ENCODE measurements at places on chromosomes 6 and 20.

DNA sequence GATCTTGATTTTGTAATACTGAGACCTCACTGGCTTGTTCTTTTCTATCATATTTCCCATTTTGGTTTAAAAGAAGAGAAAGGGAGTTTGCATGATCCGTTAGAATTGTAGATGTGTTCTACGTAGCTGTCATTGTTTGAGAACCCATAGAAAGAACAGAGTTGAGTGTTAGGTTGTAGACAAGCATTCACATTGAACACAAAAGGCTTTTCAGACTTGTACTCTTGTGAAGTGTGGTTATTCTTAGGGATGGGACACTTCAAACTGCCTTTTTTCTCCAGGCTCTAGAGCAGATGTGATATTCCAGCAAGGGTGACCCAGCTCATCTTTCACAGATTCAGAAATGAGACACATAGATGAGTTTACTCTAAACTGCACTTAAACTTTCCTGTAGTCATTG lies 19.9 kb downstream of the FOXO3 start:
- no peak overlapping the region for H3K27ac ChIP-seq
- H3K4me3 ChIP-seq = no peak overlapping the region

DNA sequence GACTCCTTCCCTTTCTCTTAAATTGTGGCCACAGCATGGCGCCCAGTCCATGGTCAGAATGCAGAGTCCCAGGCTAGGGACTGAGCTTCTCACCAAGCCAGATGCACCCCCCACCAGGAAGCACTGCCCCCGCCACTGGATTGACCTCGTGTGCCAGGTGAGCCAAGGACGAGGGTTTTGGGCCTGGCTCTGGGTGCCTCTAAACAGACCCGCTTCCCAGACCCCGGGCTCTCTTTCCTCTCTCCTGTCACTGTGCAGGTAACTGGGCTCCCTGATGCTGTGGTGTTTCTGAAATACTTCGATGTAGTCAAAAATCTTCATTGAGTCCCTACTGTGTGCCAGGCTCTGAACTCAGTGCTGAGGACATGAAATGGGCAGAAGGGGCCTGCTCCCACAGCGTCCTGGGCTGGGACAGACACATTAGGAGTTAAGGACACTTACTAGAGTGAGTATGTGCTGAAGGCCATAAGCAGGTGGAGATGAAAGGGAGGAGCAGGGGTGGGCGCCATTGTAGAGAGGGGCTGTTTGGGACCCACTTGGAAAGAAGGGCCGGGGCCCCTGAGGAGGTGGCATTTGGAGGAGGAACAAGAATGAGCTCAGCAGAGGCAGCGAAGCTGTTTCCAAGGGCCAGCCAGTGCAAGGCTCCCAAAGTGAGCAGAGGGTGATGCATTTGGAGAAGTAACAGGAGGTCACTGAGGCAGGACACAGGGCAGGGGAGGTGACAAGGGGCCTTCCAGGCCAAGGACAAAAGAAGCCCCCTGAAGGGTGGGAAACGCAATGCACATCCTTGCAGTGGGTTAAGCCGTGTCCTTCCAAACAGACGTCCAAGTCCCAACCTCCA lies 217.1 kb downstream of the ANKRD60 start:
- no peaks in the 10 kb centered on the region for H3K36me3 ChIP-seq
- H3K27ac ChIP-seq = no peak overlapping the region
- H3K4me3 ChIP-seq = no peak overlapping the region
- no peak for DNase-seq
- H3K4me1 ChIP-seq = no peaks in the 10 kb centered on the region

DNA sequence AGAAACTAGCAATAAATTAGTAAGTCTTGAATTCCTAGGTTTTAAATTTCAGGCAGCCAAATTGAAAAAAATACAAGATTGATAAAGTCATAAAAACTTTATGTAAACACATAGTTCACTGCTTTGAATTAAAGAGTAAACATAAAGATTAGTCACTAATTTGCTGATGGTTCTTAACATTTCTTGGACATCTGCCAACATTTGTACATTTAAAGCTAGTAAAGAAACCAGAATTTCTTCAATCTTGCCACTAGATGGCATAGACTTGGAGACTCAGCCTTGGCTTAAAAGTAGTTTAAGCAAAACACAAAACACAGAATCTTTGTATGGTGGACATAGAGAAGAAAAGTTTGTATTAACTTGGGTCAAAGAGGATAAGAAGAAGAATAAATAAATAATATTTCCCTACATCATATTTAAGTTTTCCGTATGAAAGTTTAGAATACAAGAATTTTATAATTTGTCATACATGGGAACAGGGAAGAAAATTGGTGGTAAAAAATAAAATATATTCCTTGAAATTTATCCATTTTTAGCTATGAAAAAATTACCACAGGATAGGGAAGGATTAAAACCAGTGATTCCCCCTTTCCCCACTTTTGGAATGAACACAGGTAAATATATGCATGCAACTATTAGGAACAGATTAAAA lies 41.7 kb upstream of the FAM135A start:
- H3K4me1 ChIP-seq = no peaks in the 10 kb centered on the region
- DNase-seq = no peak

- DNase-seq = no peak
- H3K4me3 ChIP-seq = no peak overlapping the region
- no peaks in the 10 kb centered on the region for H3K4me1 ChIP-seq
- no peak overlapping the region for H3K27ac ChIP-seq
These were observed 667.1 kb downstream of the TENT5A start for GRCh38 chr6:81085431-81085790.
